ENCODE measurements at places on chromosomes 16 and 17.
A peak's percentile ranks its signal among the peaks of the same experiment; 100 is the strongest.

DNA sequence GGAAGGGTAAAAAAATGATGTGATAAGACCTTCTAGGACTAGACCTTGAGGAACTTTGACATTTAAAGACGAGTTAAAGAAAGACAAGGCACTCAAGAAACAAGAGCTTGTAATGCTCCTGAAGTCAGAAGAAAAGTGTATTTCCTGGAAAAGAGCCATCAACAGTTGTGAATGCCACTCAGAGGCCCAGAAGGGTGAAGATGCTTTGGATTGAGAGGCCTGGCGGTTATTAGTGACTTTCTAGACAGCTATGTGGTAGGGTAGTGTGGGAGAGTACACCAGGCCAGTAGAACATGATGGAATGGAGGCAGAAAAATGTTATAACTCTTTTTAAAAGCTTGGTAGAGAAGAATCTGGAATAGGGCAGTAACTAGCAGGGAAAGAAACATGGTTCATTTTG lies 34.1 kb upstream of the ANKFN1 start:
- DNase-seq: no peak

GRCh38 chr16:56423584-56424403 lies 1.6 kb downstream of the AMFR start:
- no peak for DNase-seq

GRCh38 chr16:75065521-75066149 lies 50.9 kb downstream of the LDHD start:
- DNase-seq: no peak

DNA sequence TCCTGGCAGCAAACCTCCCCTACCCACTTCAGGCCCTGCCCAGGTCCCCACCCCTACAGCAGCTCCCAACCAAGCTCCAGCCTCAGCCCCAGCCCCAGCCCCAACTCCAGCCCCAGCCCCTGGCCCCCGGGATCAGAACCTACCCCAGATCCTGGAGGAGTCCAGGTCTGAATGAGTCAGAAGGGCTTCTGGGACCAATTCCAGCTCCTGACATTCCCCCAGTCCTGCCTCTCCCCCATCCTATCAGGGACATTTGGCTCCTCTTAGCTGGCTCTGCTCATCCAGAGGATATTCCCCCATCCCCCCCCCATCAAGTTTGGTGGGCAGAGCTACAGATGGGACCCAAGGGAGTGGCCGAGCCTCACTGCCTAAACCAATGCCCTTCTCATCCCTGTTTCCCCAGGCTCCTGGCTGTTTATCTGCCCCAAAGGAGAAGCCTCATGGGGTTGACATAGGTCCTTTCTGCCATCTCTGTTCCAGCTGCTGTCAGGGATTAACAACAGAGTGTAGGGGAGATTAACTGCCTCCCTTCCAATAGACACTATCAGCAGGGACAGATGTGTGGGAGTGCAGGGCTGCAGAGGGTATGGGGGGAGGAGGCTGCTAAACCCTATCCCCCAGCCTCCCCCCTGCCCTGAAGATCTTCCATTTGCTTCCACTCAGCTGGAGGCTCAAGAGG lies 16.5 kb downstream of the CNTNAP1 start:
- DNase-seq: no peak

DNA sequence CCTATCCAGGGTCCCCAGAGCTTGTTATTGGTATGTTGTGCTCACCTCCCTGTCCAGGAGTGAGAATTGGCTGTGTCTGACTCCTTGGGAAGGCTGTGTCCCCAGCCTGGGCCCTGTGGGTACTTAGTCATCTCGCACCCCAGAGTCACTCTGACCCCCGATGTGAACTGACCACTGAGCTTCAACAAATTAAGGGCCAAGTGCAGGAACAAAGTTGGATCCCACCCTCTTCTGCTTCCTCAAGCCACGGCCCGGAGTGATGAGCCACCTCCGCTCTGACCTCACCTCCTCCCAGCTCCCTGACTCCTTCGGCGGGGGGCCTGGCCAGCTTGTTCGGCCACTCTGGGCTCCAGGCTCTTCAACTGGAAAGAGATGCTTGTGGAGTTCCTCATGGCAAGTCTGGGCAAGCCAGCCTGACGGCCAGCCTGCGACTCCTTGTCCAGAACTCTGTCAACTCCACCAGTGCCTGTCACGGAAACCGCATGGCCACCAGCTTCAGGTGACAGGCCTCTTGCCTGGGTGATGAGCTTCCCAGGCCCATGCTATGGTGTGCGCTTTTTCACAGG lies 22.3 kb upstream of the MPRIP start:
- DNase-seq: no peak

GRCh38 chr17:75010683-75011400 lies 1.6 kb upstream of the MRPL58 start:
- DNase-seq: peak; percentile 35

DNA sequence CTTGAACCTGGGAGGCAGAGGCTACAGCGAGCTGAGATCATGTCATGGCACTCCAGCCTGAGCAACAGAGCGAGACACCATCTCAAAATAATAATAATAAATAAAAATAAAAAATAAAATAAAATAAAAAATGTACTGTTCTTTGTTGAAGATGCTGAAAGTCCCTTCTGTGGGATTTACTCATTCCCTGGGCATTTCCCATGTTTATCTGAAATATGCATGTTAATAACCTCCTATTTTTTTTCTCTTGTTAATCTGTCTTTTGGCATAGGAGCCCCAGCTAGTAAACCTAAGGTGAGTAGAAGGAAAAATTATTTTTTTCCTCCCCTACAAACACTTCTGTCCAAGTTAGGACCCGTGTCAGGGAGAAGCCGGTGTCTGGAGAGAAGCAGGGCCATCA lies 34.4 kb downstream of the TMEM92 start:
- DNase-seq: no peak

- DNase-seq: no peak
These were observed 4.6 kb downstream of the TEN1 start for GRCh38 chr17:75983501-75984181.

DNA sequence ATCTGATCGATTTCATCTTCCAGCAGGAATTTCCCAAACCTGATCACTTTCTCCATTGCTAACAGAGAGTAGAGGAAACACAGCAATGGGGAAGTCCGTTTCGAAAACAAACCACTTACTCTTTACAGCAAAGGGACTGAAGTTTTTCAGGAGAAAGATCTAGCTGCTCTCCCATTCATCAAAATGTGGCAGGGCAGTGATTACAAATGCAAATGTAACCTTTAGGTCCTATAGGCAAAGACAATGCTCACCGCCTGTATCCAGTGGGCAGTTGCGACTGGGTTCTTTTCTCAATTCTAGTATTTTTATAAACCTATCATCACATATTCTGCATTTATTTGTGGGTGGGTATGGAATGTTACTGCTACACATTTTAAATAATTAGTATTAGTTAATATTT lies 218.0 kb upstream of the ZFHX3 start:
- no peak for DNase-seq

DNA sequence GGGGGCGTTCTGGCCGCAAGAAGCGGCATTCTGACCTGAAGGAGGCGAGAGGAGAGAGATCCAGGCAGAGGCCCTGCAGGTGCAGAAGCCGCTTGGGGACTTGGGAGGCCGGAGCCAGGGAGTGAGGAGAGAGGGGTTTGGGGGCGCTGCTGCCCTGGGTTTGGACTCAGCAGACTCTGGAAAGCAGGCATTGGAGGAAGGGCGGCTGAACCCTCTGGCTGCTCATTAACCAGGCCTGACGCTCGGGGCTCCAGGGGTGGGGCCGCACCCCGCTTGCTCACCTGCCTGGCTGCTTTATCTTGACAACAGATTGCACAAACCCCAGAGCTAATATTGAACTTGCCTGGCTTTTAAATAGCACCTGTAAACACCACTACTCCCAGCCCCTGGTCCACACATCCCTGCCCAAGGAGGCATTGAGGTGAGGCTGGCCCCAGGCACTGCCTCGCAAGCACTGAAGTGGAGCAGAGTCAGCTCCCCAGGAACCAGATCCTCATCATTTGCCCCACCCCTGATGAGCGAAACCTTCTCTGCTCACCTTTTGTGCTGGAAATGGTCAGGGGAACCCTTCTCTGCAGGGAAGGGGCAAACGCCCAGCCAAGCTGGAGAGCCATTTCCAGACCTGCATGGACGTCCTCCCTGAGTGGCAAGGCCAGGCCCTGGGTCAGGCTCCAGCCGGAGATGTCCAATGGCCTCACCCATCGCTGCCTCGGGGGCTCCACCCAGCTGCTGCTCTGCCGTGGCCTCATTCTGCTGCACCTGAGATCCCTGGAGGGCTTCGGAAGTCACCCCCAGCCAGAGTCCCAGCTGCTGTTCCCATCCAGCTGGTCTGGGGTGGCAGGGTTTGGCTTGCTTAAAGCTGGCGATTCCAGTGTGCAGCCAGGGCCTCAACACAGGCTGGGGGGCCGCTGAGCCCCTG lies 190.2 kb upstream of the GSE1 start:
- DNase-seq: no peak

DNA sequence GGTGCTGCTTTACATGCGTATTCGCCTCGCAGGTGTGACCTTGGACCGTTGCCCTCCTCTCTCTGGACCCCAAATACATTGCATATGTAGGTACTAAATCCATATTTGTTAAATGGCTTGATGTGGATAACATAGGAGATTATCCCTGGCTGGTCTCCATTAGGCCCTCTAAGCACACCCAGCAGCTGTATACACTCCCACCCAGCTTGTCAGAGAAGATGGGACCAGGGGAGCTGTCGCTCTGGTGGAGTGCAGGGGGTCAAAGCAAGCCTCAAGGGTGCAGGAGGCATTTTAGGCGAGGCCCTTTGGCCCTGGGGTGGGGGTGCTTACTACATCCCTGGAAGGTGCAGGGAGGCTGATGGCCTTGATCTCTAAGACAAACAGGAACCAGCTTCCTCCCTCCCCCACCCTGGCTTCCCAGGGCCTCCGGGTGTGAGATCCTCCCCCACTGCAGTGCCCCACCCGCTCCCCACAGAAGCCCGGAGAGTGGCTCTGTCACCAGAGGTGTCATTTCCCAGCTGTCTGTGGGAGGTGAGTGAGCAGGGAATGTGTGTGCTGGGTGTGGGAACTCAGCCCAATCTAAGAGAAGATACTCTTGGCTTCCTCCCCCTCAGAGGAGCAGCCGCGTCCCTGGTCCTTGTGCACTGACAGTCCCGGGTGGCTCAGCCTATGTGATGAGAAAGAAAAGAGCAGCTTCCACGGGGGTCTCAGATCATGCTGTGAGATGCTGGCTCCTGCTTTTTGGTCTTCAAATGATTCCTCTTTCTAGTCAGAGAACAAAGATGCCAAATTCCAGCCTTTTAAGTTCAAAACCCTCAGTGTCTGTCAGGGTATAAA lies 1.4 kb upstream of the VAMP2 start:
- peak; percentile 74 for DNase-seq

- DNase-seq: no peak
These were observed 117.4 kb downstream of the MSI2 start for GRCh38 chr17:57373756-57374155.

Data from occipital lobe (tissue), 3 donors.